ENCODE measurements at places on chromosomes 16 and 17.

GRCh38 chr16:22888791-22889190, 74.8 kb downstream of the HS3ST2 start:
- no peak for DNase-seq

- DNase-seq: no peak
These were observed 33.3 kb downstream of the GINS2 start for GRCh38 chr16:85655216-85656129.

GRCh38 chr16:2458887-2459646, 842 bp upstream of the TEDC2 start:
- no peak for DNase-seq

GRCh38 chr16:50459496-50460080, 88.6 kb upstream of the NKD1 start:
- no peak for DNase-seq

DNA sequence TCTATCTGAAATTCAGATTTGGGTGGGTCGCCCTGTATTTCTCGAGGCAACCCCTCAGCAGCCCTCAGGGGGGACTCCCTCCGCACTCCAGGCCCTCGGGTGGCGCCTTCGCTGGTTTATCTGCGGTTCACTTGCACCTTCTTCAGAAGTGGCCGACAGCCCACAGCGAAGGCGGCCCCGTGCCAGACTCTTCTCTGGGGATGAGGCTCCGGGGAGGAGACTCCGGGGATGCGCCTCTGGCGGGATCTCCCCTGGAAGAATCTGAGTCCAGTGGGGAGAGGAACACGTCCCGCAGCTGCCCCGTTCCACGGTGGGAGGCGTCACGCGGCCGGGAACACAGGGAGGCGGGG, 63.9 kb upstream of the DNAJA2 start:
- DNase-seq: peak; percentile 10

DNA sequence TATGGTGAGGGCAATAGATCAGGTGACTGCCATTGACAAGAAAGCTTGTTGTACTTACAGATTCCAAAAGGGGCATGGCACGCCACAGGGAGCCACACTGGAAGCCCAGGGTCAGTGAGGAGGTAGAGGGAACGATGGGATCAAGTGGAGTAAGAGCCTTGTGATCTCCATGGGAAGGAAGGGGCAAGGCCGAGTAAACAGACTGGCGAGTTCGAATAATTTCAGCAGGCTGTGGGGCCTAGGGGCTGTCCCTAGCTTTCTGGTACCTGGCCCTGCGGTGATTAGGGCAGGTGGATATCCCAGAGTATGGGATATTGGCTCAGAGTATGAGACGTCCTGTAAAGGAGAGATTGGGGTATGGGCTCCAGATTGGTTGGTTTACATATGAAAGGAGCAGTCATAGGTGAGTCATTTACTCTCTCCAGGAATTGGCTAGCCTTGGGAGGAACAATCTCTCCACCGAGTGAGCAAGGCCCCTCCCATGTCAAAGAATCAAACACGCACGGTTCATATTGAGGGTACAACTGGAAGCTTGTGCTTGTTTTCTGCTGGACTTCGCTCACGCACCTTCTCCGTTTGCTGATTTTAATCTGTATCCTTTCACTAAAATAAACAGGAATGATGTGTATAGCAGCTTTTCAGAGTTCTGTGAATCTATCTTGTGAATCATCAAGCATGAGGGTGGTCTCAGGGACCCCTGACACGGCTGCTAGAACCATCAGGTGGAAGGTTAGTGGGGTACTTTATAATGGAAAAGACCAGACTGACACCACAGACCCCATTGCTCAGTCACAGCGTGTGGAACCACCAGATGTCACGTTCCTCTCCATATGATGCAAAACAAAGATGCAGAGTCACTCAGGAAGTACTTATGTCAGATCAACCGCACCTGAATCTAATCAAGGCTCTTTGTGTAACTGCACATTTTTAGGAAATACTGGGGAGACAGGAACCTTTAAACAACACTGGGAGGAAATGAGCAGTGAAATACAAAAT, 27.9 kb downstream of the GABARAPL2 start:
- DNase-seq: no peak

- no peak for DNase-seq
These were observed 109.3 kb downstream of the DNAH9 start for GRCh38 chr17:11707586-11707985.

GRCh38 chr17:58335061-58335731, 6.6 kb upstream of the TSPOAP1 start:
- no peak for DNase-seq

GRCh38 chr16:17469741-17470181, 999 bp downstream of the XYLT1 start:
- DNase-seq: no peak

DNA sequence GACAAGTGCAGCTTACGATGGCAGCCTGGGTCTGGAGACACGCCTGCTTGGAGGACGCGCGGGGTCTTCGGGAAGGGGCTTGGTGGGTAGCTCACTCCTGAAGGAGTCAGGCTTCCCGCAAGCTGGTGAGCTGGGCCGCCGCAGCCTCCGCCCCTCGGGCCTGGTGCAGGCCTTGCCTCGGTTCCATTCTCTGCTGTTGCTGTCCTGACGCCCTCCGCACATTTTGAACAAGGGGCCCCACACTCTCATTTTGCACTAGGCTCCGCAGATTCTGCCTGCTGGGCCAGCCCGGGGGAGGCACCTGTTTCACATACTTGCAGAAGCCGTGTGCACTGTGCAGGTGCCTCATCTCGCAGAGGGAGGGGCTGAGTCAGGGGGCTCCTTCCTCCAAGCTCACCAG, 31.9 kb upstream of the CBX4 start:
- DNase-seq: no peak

DNA sequence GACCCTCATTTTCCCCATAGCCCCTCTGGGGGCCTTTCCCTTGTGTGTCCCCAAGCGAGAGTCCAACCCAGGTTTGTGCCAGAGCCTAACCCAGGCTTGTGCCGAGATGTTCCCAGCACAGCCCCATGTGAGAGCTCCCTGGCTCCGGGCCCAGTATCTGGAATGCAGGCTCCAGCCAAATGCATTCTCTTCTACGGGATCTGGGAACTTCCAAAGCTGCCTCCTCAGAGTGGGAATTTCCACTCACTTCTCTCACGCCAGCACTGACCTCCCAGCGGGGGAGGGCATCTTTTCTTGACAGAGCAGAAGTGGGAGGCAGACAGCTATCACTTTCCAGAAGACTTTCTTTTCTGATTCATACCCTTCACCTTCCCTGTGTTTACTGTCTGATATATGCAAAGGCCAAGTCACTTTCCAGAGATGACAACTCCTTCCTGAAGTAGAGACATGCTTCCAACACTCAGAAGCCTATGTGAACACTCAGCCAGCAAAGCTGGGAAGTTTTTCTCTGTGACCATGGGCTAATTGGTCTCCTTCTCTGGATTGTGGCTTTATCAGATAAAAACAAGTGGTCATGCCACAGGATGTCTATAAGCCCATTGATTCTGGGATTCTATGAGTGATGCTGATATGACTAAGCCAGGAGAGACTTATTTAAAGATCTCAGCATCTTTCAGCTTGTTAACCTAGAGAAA, 2.5 kb upstream of the CCL2 start:
- no peak for DNase-seq

- no peak for DNase-seq
These were observed 366.3 kb upstream of the XYLT1 start for GRCh38 chr16:17836868-17837602.

Measured in activated T-helper 9 cell treated with anti-CD3 and anti-CD28 coated beads, Interleukin-2, amount 50 U/mL, for 16 hours (primary cell).